Activated T-helper 1 cell treated with Interleukin-2 at 50 U/mL for 16 hours (primary cell): ENCODE measurements at places on chromosomes 3 and 15.

GRCh38 chr3:10855083-10855870, 39.2 kb downstream of the SLC6A11 start:
- DNase-seq = no peak

GRCh38 chr3:71309886-71310285, 273.6 kb downstream of the FOXP1 start:
- DNase-seq = no peak

GRCh38 chr3:45153658-45154437, 7.7 kb upstream of the CDCP1 start:
- DNase-seq = no peak

DNA sequence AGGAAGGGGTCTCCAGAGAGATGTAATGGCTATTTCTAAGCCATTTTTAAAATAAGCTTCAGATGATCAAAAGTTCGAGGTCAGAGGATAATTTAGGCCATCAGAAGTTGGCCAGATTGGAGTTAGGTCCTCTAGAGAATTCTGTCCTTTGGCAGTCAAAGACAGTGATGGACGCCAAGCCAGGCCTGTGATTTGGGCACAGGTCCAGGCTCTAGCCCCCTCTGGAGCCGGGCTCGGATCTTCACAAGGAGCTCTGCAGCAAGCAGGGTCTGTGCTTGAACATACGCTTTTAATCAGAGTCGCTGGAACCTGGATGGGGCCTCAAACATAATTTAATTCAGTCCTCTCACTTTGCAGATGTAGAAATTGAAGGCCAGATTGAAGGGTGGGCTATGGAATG, 151.4 kb upstream of the BCL6 start:
- DNase-seq = no peak

- DNase-seq = no peak
These were observed 225.8 kb downstream of the ZPLD1 start for GRCh38 chr3:102660653-102661052.

DNA sequence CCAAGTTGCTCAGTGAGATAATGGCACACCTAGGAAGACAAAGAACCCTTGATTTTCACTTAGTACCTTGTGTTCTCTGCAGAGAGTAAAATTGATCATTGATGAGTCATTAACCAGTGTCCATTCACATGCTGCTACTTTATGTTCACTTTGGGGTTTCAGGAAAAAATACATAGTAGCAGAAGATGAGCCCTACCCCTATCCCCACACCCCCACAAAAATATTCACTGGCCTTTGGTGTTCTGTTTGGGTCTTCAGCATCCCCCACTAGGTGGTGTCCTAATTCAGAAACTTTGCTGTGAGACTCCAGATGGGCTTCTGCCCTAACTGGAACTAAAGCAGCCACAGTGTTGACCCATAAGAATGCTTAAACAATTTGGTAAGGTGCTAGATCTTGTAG, 178.8 kb downstream of the KLHL25 start:
- DNase-seq = no peak

DNA sequence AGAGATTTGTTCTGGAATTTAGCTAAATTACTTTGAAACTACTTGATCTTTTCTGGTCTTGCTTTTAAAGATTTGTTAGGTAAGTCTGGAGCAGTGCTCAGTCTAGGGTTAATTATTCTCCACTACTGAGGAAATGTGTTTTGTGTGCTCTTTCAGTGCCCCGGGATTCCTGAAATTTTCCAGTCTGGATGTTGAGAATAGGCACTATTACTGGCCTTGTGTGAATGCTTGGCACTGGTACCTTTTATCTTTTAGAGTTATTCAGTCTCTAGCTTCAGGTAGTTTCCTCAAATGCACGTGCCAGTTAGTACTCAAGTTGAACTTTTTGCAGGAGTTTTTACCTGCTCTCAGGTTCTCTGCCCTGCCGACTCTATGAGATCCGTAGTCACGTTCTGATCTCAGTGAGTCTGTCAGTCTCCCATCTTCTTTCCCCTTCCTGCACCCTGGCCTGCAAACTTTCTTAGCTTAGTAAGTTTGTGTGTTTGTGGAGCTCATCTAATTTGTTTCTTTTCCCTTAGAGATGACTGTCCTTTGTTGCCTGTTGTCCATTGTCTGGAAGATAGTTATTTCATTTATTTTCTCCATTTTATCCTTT, 39.5 kb downstream of the TCF12 start:
- DNase-seq = no peak

- no peak for DNase-seq
These were observed 4.4 kb downstream of the MYO5C start for GRCh38 chr15:52291204-52291603.

DNA sequence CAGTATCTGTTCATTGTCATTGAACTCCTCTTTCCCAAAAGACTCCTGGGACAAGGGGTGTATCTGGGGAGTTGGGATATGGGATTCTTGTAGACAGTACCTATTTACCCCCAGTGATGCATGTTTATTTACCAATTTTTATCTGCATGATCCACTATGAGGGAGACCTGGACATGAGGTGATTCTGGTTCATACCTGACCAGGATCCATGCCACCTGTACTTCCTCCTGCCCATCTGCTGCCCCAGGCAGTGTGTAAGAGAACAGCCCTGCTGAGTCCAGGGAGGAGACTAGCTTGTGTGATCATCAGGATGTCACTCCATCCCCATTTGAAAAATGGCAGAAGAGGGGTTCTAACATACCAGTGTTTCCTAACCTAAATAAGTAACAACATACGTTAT, 3.1 kb upstream of the TPRG1 start:
- DNase-seq = no peak

DNA sequence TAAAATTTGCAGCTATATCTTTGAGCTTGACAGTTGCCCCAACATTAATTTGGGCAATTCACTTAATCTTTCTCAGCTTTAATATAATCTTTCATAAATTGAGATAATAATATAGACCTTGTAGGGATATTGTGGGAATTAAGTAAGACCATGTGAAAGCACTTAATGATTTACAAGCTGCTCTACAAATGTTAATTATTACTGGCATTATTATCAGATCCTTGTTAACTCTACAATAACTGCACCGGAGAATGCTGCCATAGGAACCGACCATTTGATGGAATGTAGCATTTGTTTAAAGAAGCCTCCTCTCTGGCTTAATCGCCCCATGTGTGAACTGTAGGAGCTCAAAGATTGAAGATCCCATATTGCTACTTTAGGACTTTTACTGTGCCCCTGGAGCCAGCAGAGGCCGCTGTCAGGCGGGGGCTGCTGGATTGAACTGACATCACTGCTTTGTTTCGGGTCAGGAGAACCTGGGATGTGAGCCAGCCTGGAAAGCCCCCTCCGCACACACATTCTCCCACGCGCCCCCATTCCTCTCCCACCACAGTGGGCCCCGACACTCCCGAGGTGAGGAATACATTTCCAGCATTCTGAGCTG, 154.2 kb upstream of the TNIK start:
- no peak for DNase-seq

DNA sequence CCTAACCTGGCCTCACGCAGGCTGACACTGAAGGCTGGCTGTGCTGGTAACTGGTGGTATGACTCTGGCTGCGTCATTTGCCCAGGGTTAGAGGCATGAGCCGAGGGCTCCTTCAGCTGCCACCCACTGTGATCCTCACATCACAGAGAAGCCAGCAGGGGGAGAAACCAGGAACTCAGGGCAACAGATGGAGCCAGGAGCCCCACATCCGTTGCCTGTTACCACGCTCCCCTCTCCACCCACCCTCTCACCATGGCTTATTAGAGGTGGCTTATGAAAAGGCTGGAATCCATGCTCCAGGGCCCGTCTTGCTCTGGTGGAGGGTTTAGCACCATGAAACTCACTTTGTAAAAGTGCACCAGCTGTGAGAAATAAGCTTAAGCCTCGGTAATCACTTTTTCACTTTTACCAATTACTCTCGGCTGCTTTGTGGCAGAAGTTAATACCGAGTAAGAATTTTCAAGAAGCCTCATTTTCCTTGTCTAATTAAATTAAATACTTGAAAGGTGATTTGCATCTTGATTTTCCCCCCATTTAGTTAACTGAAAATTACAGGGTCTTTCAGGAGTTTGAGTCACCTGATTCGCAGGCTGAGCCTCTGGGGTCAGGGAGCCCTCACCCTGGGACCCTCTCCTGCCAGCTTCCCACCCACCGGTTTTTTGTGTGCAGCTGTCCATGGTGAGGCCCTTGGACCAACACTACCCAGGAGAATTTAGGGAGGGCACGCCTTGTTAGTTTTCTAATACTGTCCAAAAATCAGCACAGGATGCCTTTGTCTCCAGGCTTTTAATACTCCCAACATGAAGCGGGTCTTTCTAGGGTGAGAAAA, 60.9 kb downstream of the ASB7 start:
- no peak for DNase-seq

DNA sequence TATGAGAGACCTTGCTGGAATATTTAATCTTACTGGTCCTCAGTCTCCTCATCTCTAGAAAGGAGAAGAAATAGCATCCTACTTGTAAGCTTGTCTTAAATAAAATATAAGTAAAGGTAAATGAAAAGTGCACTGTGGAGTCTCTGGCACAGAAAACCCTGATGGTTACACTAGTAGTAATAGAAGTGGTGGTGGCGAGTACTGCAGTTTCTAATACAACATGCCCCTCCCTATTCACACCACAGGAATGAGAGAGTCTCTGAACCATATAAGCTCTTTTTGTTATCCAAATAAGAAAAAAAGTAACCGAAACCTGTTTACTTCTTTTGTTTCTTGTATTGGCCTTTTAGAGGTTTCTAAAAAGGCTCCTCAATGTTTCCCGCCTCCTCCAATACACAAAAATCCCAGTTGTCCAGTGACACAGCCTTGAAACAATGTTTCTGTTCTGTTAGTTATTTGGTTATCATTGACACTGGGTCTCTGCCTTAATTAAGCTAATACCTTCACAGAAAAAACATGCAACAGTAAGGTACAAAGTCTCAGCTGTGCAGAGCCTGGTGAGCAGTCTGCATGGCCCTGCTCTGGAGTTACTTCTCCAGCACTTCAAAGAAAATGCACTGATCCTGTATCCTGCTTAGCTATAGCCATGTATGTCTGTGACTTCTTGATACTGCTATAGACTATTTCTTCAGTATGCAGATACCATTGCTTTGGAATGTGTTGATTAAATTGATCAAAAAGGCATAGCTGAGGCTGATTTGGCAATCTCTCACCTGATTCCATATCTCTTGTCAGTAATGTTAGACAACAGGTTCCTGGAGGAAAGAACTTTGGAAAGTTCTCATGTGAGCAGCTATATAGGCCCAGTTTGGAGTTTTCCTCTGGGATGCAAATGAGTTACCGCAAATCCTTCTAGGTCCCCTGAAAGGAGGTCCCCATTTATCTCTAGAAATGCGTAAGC, 315.6 kb upstream of the IL12A start:
- DNase-seq = no peak

DNA sequence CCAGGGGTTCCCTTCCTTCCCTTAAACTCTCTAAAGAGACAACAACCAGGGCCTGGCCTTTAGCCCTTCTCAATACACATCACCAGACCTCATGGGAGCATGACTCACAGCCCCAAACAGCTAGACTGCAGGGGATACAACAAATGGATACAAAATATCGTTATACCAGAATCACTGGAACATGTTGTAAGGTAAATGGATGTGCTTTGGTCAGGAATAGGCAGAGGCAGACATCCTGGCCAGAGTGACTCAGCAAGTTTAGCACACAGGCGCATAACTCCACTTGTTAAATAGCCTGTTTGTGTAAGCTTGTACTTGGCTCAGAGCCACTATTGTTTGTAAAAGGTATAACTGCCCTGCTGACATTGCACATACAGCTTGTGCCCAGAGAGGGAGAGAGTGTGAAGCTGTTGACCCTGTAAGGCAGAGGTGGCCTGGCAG, 18.3 kb downstream of the TMED3 start:
- no peak for DNase-seq

- no peak for DNase-seq
These were observed 24.9 kb downstream of the SIAH2 start for GRCh38 chr3:150737874-150738679.

DNA sequence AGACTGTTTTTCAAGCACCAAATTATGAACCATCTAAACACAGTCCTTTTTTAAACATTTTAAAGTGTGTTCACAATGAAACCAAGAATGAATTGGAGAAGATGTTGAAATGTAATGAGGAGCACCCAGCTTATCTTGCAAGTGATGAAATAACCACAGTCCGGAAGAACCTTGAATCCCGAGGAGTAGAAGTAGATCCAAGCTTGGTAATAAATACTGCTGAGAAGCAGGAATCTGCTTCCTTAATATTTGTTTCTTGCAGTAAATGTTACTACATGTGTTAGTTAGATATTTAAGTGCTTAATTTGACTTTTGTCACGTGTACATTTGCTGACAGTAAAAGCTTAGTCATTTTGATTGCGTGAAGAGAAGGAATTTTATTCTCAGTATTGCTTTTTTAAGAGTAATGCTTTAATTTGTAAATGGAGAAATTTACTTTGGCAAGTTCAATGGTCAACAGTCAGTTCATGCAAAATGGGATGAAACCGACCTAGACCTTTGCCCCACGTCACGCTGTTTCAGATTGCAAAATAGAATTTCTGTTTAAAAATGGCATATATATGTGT, 69.8 kb downstream of the OPA1 start:
- DNase-seq = no peak

DNA sequence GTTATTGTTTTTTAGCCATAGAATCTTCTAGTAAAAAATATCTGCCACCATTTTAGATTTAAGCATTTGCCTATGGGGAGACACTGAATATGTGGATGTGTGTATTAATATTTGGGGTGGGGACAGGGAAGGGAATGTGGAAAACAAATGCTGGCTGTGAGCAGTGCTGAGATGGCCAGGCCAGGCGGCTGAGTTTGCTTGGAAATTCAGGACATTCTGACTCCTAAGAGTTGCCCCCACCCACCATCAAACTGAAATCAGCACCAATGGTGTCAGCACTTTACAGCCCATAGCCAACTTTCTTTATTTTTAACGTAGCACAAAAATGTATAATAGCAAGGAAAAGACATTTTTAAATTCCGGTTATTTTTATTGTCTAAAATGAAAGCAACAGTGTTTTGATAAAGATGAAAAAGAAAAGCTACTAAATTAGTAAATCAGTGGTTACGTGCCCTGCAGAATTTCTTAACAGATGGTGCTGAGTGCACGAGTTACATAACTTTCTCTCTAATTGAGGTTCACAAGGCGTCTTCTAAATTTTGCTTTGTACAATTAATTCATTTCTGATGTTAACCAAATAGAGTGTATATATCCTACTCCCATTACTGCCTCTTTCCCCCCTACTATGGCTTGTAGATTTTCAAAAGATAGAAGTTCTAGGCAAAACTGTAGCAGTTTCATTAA, 34.0 kb downstream of the B3GALNT1 start:
- no peak for DNase-seq

DNA sequence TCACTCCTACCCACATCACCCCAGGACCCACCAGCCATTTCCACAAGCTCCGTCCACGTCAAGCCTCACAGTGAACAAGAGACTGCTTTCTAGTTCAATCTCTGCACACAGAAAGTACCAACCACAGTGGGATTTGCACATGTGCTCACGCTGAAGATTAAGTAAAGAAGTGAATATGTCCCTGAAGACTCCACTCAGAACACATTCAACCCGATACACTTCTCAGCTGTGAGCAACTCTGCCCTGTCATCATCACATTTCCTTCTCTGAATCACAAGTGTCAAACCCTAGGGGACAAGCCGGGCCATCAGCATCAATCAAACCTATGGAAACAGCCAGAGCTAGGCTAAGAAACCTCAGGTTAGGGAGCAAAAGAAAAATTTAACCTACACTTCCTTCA, 1.9 kb downstream of the STIMATE start:
- DNase-seq = no peak
